ENCODE measurements at places on chromosomes 6 and 20. TPM values are rescaled to one million over a fixed set of nuclear protein-coding genes. Genes with fewer than 3 reads are reported as not detected.

The GNAS-AS1 gene
- 1.1 TPM for total RNA-seq

- no peak for DNase-seq
Observed at GRCh38 chr20:6355754-6356451, 233.1 kb upstream of the FERMT1 start.

- no peak for DNase-seq
Observed at GRCh38 chr6:165439928-165440554, 130.6 kb upstream of the C6orf118 start.

GRCh38 chr6:25700761-25701160 lies 48.7 kb downstream of the SCGN start:
- no peak for DNase-seq

Measured in left colon (tissue), 2 donors.